ENCODE measurements at places on chromosomes 7 and 10.
A peak's percentile ranks its signal among the peaks of the same experiment; 100 is the strongest.

DNA sequence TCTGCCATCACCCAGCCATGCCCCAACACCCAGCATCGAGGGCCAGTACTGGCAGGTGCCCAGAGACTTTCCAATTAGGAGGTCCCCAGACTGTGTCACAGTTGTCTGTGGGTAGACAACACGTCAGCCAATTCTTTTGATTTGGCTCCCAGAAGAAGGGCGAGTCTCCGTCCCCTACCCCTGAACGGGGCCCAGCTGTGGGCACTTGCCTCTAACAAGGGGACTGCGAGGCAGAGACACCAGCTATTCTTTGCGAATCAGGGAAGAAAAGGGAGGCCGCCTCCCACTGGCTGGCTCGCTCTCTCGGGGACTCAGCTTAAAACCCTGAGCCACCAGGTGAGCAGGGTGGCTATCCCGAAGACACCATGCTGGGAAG is 167.3 kb downstream of the USP6NL start:
- no peak for DNase-seq

DNA sequence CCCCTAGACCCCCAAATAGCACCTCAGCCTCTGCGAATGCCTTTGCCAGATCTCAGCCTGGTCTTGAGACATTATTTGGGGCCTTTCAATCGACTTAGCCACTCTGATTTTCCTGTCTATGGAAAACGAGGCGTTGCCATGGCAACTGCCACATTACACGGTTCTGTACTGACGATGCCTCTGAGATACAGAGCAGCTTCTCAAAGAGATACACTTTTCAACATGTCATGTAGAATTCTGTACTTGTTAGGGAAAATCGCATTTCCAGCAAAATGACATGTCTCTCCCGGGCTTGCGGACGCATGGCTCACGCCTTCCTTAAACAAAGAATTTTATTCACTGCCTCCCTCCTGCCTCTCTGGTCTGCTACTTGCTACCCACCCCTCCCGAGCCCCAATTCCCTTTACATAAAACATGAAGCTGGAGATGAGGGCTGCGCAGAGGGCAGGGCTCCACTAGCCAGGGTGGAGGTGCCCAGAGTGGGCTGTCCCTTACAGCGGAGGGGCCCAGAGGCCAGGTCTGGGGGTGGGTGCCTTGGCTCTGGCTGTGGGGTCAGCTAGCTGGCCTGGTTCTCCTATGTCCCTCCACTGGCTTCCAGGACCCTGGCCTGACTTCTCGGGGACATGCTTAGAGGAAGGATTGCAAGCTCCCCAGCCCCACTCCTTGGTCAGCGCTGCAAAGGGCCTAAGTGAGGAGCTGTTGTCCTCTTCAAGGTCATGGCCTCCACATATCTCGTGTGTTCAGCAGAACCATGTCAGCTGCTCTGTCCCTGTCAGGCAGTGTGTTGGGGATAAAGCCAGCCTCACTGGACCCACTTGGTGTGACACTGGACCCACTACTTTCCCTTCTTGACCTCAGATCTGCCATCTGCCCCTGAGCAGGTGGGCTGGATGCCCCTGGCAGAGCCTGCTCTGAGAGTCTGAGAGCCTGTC is 342.5 kb downstream of the RPS24 start:
- DNase-seq, result no peak

DNA sequence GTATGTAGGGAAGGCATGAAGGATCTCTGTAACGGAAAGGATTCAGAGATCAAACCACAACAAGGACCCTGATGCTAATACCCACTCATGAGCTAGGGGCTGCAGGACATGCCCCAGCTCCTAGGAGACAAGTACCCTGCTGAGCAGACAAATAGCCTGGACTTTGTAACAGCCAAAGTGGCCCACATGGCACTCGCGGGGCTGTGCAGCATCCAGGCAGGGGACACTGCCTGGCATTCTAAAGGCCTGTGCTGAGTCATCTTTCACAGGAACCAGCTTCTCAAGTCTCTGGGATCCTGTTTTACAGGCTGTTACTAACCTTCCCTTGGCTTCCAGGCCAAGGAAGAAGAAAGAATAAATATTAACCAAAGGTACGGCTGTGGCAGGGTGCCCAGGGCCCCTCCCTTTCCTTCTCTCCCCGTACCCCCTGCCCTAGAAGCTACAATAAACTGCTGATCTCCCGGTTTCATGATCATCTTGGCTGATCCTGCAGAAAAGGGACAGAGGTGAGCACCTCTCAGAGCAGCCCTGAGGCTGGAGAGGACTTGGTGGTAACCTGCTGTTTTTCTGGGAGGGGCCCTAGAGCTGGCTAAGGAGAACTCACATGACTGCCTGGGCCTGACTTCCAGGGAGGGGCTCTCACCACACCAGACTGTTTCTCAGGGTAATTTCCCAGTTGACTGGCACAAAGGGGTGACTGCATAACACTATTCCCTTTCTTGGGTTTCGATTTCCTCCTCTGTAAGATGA is 4.2 kb upstream of the RPEL1 start:
- DNase-seq, result peak; percentile 7

DNA sequence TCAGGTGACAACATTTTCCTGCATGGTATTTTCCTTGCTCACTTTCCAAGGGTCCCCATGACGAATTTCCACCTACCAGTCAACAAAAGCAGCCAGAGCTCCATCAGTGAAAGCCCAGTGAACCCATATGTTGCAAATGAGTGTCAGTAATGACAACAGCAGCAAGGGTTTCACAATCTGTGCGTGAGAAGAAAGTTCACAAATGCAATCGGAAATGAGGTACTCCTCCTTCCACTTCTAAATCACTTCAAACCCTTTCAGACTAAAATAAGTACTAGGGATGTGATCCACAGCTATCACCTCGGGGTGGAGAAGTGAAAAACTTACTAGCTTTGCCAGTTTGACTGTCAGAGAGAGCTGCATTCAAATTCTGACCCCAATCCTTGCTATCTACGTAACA is 55.6 kb upstream of the BET1 start:
- no peak for DNase-seq

DNA sequence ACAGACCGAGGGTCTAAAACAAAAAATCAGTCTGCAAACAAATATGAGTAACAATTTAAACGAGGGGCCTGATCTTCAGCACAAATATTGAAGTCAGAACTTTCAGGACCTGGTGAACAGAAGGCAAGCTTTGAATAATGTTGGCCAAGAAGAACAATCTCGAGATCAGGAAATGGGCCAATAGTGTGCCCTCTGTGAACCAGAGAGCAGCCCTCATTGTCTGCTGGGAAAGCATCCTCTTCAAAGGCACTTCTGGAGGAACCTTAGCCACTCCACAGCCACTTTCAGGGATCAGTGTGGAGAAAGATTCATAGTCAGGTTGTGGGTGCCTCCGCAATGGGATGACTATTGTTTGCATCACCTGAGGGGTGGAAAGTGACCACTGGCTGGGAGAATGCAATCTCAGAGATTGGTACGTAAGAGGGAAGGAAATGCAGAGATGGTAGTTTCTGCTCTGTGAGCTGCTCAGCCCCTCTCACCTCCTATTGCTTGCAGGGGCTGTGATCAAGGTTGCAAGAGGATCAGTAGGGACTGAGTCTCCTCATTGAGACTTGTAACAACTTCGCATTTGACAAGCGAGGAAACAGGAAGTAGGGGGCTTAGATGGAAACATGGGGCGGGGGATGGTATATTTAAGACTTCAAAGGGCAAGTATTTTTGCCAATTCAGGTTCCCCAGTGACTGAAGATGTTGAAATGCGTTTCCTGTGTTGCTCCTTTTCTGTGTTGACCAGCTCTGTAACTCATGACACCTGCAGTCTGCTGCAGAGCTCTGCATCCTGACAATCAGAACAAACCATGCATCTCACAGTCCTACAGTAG is 28.4 kb upstream of the IFRD1 start:
- peak; percentile 10 for DNase-seq

DNA sequence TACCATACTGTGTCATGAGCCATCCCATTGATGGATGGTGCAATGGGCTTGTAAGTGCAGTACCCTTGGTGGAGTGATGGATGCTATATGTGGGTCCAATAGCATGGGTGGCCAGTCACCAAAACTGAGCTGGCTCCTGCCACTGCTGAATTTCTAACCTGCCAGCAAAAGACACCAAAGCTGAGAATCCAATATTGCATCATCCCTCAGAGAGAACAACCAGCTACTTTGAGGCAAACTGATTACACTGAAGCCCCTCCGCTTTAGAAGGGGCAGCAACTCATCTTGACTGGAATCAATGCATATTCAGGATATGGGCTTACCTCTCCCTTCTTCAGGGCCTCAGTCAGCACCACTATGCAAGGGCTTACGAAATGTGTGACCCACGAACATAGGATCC is 211.6 kb downstream of the DGKI start:
- DNase-seq, result no peak

DNA sequence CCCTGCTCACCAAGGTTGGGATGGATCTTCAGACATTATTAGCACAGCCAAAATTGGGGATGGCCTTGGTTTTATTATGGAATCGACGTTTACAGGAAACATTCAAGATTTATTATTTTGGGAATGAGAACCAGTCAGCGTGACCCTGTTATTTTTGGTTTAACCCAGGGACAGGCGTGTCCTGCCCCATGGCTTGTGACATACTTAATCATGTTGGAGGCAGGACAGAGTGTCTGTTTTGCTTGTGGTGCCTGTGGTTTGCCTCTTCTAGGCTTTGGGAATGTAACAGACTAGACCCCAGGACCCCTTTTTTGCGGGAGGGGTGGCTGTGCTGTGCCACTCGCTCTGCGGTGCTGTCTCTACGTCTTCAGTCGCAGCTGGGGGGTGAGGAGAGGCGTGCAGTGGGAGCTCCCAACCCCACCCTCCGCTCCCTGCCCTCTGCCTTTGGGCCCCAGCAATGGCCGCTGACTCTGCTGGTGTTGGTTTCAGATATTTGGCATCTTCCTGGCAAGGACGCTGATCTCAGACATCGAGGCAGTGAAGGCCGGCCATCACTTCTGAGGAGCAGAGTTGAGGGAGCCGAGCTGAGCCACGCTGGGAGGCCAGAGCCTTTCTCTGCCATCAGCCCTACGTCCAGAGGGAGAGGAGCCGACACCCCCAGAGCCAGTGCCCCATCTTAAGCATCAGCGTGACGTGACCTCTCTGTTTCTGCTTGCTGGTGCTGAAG is 20.1 kb upstream of the SH2D4B start:
- no peak for DNase-seq

GRCh38 chr10:2920168-2920567 is 147.2 kb upstream of the PFKP start:
- DNase-seq, result no peak

DNA sequence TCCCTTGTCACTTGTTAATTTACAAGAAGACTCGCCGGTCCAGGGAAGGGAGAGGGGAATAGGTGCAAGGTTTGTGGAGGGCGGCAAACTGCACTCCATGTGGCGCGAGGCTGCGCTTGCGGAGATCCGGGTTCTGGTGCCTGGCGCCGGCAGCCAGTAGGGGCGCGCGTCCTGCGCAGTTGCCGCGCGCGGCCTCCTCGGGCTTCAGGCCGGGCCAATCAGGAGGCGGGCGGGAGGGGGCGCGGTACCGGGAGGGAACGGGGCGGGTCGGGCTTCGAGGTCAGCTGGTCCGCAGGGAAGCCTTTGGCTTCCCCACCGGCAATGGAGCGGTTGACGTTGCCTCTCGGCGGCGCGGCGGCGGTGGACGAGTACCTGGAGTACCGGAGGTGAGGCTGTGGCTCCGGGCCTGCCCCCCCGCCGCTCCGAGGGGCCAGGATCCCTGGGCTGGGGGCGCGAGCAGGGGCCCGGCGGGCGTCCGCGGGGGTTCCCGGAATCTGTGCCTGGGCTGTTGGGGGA is at the start of gene FAM221A:
TSS of gene FAM221A (plus strand) at position 302 of the 516 bp plus-strand sequence. CDS start at position 322, 20 bp downstream.
- DNase-seq, result peak; percentile 83

GRCh38 chr10:33807531-33808359 is 473.3 kb upstream of the NRP1 start:
- no peak for DNase-seq

GRCh38 chr10:118701529-118702323 is 53.0 kb downstream of the CACUL1 start:
- no peak for DNase-seq

GRCh38 chr10:96910488-96911395 is 78.6 kb downstream of the LCOR start:
- peak; percentile 51 for DNase-seq

DNA sequence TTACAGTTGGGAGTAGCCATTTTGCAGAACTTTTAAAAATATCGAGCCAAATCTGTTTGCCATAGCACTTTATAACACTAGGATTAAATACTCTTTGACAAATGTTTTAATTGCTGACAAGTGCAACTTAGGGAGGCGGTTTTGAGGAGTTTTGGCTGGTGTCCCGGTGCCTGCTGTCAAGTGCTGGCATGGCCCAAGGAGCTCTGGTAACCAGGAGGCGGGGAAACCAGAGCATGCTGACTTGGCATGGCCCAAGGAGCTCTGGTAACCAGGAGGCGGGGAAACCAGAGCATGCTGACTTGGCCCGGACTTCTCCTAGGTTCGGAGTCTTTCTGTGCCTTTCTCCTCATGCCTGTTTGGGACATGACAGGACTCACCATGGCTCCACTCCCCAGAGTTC is 30.8 kb upstream of the ZNF32 start:
- no peak for DNase-seq

DNA sequence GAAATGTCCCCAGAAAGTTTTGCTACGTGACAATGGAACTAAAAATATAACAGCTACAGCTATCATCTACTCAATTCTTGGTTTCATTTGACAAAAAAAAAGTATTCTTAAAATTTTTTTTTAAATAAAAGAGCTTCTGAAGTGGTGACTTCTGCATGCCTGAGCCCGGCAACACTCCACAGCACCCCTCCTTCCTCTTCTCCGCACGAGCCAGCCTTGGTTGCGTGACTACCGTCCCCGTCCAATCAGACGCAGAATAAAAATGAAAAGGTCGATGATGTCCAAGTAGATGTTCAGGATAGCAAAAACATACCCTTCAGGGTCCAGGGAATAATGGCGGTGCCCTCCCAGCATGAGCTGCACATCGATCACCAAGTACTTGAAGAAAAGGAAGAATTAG is 34.5 kb upstream of the GATAD1 start:
- no peak for DNase-seq

DNA sequence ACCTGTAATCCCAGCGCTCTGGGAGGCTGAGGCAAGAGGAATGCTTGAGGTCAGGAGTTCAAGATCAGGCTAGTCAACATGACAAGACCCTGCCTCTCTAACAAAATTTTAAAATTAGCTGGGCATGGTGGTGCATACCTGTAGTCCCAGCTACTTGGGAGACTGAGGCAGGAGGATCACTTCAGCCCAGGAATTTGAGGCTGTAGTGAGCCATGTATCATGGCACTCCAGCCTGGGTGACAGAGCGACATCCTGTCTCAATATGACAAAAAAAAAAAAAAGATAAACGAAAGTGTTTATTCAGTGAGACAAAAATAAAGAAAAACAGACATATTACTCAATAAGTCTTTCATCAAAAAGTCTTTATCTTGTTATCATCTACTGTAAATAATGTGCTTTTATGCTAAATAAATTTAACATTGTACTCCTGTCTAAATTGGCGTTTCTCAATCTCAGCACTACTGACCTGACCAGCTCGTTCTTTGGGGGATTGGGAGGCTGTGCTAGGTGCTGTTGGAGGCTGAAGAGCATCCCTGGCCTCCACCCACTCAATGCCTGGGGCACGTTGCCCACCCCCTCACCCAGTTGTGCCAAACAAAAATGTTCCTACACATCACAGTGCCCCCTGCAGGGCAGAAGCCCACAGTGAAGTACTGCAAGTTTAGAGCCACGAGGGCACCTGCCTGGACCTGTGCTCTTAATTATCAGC is 57.7 kb downstream of the NCAPG2 start:
- DNase-seq, result peak; percentile 10

GRCh38 chr10:42419789-42420188 is 218.6 kb downstream of the ZNF33B start:
- no peak for DNase-seq

Data from CD4-positive, alpha-beta T cell treated with Interleukin-10 for 1 hour (primary cell).